ENCODE measurements at places on chromosomes 12 and 14.
A peak's percentile ranks its signal among the peaks of the same experiment; 100 is the strongest.

GRCh38 chr12:119744900-119745606 is 77.1 kb downstream of the PRKAB1 start:
- DNase-seq: no peak

DNA sequence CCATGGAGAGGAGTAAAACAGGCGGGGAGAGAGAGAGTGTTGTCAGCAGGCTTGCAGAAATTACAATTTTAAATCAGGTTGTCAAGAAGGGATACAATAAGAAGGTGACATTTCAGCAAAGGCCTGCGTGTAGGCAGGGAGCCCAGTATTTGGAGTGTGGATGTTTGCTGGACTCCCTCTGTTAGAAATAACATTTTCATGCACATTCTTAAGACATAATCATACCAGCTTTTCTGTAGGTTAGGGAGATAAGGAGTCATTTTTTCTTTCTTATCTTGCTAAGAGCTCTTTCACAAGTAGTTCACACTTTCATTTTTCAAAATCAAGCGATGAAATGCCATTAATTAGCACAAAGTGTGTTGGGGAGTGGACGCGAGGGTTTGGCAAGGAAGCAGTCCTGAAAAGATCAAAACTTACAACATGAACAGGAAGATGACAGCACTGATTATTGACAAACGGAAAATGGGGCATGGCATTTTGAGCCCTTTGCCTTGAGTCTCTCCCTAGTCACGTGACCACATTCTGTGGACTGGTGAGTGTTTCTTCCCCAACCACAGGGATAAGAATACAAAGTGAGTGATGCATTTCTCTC is 160.2 kb downstream of the DAD1 start:
- no peak for DNase-seq

- DNase-seq: no peak
Measured at GRCh38 chr14:95398630-95399547, 79.2 kb upstream of the CLMN start.

GRCh38 chr12:53166837-53167236 is 13.7 kb upstream of the ZNF740 start:
- no peak for DNase-seq

DNA sequence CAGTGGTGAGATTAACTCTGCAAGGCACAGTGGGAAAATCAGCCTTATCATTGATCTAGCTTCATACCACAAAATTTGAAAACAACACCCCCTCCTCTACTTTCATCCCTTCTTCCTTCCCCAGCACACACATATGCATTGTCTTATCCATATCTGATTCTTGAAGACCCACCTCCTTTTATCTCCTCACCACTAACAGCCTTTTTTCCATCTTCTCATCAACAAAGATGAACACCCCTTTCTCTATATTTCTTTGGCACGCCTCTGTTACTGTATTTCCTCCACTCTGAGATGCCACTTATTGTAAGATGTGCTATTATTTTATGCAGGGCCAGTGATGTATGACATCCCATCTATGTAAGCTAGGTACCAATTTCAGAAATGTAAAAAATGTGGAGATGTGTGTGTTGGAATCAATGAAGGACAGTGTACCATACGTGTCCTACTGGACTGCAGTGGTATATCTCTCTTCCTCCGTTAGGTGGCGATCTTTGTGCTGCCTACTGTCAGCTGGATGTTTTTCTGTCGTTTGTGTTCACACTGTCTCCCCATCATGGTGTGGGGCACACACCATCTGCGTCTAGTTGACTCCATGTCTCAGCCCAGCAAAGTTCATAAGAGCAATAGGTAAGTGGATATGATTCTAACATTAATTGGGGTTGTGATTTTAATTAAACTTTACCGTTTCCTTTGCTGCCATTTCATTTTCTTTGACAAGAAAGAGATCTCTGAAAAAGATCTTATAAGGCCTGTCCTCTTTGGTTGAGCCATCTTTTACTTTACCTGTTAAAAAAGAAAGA is 24.0 kb downstream of the CCDC38 start:
- DNase-seq: peak; percentile 70

- peak; percentile 33 for DNase-seq
Measured at GRCh38 chr12:103956509-103957027, 9.1 kb upstream of the TDG start.

DNA sequence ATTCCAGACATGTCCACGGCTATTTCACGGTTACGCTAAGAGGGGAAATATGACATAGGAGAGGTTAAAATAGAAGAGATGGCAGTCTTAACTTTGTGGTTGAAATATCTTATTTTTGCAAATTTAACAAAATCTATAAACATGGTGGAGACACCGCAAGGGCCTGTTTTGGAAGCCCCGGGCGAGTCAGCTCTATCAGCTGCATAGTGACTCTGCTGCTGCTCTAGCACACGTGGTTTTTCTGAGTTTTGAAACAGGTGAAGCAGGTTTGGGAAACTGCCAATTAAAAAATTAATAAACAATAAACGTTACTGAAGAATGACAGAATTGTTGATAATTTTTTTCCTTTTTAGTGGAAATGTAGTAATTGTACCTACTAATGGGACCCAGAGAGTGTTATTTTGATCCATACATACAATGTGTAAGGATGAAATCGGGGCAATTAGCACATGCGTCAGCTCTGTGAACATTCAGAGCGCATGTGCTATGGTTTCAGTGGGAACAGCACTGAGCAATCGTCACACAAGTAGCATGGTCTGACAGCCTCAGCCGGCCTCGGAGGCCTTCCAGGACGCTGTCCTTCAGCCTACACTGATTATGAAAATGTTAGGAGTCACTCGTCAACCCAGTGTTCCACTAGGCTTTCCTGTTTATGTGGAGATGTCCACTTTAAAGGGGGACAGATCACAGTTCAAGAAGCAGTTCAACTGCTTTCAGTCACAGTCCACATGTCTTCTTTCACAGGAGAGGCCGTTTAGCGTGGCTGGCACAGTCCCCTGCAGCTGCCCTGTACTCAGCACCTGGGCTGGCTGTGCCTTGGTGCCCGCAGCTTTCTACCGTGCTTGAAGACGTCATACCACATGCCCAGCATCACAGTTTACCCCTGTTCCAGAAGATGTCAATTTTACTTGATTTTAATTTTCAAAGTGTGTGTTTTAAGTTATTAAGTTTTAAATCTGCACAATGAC is 51.8 kb downstream of the MOK start:
- no peak for DNase-seq

DNA sequence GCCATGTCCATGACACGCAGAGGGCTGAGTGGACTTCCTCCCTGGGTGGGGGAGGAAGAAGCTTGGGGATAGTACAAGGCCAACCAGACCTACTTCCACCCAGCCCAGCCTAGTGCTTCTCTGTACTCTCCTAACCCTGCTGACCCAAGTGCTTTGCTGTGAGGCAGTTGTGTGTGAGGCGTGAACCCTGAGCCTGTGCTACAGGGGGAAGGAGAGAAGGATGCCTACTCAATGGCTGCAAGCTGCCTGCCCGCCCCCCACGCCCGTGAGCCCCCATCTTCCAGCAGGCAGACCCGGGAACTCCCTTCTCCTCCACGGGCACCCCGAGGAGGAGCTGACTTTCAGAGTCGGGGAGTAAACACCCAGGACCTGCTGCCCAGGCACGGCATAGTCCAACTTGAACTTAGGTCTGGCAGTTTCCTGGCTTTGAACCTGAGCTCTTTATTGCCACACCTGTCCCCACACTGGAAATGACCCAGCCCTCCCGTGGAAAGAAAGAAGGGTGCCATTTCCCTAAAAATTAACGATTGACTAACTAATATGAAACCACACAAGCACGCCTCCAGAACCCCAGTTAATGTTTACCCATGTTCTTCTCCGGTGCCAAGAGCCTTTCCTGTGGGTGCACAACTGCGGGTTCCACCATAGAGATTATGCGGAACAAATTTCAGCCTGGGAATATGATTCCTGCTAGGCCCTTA is 10.8 kb downstream of the ALDH2 start:
- no peak for DNase-seq

DNA sequence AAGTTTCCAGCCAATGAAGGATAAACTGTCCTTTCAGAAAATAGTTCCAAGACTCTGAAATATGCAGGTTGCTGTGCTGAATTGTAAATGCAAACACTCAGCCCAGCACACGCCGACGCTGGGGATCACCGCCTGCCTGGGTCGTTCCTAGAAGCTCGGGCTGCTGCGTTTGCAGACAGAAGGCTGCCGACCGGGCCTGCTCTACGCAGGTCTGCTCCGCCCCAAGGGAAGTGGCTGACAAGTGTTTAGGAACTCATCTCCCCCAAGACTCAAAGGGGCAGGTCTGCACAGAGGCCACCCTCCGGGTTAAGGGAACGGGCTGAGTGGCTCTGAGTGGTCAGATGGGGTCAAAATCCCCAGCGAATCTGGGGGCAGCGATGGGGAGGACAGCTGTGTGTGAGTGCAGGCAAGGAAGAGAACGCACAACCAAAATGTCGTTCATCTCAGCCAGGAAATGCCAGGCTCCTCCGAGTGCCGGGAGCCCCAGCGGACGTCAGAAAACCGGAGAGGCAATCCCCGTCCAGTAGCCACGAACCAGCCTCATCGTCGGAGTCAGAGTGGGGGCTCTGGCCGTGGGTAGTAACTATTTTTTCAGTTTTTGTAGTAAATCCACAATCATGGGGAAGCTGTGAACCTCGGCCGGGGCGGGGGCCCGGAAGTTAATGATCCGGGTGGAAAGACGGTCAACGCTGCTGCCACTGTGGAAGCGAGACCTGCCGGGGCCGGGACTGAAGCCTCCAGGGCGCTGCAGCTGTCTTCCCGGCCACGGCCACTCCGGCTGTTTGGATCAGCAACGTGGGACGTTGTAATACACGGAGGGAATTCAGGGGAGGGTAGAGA is 6.0 kb downstream of the GALNT9 start:
- no peak for DNase-seq

DNA sequence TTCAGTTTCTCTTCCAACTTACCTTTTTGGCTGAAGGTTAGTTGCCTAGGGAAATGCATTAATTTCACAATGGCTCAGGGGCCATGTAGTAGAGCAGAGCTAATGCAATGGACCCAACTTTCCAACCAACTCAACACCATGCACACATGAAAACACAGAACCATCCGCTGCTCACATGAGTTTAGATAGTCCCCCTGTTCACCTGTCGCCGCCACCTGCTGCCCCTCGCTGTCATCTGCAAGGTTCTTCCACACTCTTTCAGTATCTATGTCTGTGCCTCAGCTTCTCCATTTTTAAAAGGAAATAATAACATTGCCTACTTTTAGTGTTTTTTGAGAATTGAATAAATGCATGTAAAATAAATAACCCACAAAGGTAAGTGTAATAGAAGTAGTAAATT is 585.6 kb downstream of the ETNK1 start:
- DNase-seq: no peak

GRCh38 chr12:122028165-122028904 is 6.7 kb downstream of the BCL7A start:
- no peak for DNase-seq

Data from activated CD4-positive, alpha-beta T cell treated with anti-CD3 and anti-CD28 coated beads, Interleukin-2, Interleukin-6, amounts not matched to agents 100 ng/mL and 50 ng/mL, durations not matched to agents 16 hours and 8 hours (primary cell).